ENCODE measurements at places on chromosomes 6 and 20.

- peak; percentile 18 for DNase-seq
These were observed 126.8 kb upstream of the SAMD5 start for GRCh38 chr6:147381712-147382111.

DNA sequence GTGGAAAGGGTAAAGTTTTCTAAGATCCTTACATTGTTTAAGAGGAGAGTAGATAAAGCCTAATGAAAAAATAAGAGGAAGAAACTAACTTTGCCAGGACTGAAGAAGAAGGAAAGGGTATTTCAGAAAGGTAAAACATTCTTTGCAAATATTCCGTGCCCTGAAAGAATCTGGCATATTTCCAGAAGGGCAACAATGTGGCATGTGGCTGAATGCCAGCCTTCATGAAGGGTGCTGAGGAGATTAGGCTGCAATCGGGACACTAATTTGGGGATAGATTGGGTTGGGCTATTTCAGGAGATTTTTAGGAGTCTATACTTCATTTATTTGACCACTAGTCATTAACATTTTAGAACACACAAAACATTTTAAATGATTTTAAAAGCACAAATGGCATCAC lies 16.2 kb upstream of the UFL1 start:
- no peak for DNase-seq

- DNase-seq: no peak
These were observed 188.8 kb downstream of the CDH26 start for GRCh38 chr20:60147004-60147403.

GRCh38 chr20:1122388-1123315 lies 4.2 kb downstream of the PSMF1 start:
- DNase-seq: peak; percentile 14

DNA sequence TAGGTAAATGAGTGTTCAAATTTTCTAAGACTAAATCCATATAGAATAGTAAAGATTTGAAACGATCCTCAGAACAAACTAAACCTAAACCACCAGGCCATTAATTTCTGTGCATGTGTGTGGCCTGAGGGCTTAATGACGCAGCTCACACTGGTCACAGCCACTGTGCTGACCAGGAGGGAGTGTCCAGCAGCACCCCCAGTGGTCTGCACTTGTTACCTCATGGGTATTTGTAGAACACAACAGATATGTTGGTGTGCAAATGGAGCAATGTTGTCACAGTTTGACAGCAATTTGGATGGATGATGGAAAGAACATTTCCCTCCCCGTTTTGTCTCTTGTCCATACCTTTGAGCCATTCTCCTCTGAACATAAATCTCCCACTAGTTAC lies 122.4 kb upstream of the EXOC2 start:
- DNase-seq: no peak

DNA sequence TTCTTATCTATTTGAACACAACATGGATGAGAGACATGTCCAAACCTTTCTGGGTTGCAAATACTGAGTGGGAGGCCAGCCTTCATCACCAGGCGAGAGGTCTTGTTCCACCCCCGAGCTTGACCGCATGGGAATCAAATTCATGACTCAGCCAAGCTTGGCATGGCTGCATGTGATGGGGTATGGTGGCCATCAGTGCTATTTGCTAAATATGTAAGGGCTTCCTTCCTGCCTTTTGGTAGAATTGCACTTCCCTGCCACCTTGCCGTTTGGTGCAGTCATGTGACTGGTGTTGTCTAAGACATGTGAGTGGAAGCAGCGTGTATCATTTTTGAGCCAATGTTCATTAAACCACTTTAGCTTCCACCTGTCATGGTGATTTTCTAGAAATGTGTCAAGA lies 508.9 kb upstream of the SULF2 start:
- DNase-seq: no peak

DNA sequence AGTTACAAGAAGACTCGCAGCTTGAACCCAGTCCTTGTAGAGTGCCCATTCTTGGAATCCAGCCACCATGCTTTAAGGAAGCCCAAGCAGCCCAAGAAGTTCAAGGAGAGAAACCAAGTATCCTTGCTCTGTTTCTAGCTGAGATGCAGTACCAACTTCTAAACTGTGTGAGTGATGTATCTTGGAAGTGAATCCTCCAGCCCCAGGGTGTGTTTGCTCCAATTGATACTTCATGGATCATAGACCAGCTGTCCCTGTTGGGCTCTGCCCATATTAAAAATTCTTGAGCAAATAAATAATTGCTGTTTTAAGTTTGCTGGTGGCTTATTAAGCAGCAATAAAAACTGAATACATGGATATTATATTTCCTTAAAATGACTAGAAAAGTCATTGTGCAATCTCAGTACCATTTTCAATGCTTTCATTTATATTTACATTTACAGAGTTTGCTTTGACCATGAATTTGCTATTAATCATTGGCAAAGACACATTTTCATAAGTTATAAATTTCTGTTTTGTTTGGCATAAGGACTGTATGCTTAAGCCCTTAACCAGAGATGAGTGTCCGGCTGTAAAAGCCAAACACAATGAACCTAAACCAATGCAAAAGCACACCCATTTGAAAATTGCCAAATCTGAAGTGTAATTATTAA lies 9.2 kb downstream of the SPTLC3 start:
- no peak for DNase-seq

DNA sequence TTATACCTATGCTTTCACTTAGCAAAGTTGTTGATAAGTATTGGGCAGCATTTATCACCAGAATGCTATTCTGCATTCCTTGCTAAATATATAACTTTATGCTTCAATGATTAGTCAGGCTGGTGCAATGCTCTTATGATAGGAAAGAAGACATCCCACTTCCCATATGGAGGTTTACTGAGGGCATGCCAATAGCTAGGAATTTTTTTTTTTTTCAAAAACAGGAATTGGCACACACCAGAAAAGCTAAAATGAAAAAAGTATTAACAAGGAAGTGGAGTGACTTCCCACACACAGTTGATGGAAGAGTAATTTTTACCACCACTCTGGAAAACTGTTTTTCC lies 90.8 kb downstream of the FRK start:
- DNase-seq: no peak

DNA sequence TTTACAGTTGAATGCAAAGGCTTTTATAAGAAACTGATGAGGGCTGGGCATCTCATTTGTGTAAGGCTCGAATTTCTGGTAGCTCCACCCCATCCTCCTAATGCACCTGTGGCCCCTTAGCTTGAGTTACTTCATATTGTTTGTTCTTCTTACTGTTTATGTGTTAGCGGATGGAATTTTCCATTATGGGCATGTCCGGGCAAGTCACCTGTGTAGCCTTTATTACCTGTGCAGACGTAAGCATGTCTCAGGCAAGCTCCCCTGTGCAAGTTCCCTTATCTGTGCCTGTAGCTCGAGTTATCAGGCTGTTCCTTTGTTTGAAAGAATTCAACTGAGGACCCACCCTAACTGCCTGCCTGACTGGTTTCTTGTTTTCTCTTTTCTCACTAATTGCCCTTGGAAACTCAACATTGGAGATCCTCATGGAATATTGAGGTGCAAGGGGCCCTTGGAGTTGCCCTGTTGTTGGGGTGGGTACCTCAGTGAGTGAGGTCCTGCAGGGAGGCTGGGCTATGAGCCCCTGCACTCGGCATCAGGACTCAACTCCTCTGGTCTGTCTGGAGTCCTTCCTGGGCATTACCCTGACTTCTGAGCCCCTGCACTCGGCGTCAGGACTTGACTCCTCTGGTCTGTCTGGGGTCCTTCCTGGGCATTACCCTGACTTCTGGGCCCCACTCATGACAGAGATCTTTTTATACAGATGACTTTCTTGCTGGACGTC lies 207.9 kb upstream of the SULF2 start:
- no peak for DNase-seq

DNA sequence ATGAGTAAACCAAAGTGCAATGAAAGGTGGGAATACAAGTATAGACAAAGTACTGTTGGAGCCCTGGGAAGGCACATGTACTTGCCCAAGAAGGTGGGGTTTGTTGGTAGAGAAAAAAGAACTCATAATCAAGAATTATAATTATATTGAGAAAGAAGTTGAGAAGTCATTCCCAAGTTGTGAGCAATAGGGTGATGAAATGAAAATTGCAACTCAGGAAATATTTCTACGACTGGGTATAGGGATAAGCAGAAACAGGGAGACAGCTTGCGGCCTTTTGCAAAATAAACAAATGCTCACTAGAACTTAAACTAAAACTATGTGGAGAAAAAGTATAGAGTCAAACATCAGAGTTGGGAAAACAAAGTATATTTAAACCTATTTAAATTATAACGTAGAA lies 250.7 kb upstream of the FAM83B start:
- DNase-seq: peak; percentile 38

DNA sequence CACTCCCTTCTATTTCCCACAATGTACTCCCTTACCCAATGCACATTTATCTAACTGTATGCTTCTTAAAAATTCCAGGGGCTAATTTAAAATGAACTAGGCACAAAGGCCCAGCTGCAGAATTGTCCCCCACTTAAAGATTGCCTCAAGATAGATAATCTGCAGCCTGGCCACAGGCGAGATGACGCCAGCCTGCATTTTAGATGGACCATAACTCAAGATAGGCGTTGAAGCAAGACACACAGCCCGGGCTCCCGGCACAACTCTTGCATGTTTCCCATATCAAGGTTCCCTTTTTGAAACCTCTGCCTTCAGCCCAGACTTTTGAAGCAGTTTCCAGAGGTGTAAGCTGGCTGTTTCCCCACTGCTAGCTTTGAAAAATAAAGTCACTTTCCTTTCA lies 3.2 kb upstream of the REPS1 start:
- no peak for DNase-seq

- no peak for DNase-seq
These were observed 93.9 kb upstream of the HDAC2 start for GRCh38 chr6:114064862-114065261.

DNA sequence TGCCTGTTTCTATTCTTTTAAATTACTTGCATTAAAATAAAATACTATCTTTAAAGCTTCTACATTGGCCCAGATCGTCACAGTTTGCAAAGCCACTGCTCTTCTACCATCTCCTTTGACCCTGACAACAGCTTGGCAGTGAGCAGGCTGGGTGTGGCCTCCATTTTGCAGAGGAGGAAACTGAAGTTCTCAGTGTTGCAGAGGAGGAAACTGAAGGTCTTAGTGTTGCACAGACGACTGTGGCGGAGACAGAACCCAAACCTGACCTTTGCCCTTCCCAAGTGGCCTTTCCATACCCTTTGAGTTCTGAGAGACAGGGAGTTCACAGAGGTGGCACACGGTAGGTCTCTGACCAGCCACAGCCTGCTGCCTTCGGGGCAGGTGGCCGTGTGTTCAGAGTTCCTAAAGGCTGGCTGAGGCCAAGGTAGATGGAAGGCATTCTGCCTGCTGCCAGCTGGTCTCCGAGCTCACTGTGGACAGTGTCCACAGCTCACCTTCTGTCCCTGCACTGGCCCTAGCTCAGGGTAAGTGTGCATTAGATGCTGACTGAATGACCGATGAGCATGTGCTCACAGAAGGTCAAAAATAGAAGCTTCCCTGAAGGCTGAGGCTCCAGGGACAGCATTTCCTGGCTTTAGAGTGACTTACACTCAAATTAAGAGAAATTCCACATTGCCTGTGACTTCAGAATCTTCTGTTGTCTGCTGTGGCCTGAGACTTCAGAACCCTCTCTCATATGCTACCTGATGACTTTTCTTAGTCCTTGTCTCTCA lies 113.5 kb upstream of the SLC24A3 start:
- DNase-seq: no peak

DNA sequence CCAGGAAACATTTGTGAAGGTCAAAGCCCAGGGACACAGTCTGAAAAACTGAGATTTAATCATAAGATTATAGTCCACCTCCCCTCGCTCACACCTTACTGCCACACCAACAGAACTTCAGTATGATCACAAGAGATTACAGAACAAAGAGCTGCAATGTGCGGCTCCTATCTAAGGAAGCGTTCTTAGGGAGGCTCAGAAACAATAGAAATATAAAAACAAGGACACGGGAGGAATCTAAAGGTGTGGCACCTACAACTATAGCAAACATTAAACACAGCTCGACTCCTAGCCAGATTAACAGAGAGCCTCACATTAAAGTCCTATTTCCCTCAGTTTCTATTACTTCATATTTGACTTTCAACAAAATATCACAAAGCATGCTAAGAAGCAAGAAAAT lies 40.4 kb upstream of the THEMIS start:
- no peak for DNase-seq

GRCh38 chr6:73943411-73943810 lies 247.4 kb downstream of the CD109 start:
- no peak for DNase-seq

DNA sequence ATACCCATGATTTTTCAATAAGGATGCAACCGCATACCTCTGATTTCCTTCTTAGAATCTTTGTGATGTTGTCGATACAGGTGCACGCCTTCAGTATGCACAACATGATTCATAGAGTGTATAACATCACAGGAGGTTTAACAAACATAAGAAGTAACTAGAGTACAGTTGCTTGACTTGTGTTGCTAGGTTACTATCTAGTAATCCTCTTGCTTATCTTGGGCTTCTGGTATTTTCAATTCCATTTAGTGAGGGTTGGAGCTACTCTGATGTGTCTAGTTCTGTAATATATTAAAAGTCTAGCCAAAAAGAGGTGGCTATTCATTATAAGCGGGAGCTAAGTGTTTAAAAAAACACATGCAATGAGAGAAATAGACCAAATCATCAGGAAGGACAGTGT lies 85.5 kb upstream of the TENT5A start:
- peak; percentile 44 for DNase-seq

DNA sequence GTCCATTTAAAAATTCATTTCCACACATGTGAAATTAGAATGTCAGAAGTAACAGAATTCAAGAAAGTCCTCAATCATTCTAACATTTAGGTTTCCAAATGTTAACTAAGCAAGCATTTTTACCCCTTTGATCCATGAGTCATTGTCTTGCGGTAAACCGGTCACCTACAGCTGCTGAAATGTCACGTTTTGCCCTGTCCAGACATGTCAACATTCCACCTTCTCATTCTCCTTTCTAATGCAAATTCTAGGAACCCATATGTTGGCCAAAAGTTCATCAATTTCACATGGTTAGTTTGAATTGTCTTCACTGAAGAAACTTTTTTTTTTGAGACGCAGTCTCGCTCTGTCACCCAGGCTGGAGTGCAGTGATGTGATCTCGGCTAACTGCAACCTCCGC lies 117.2 kb downstream of the IPCEF1 start:
- DNase-seq: no peak

DNA sequence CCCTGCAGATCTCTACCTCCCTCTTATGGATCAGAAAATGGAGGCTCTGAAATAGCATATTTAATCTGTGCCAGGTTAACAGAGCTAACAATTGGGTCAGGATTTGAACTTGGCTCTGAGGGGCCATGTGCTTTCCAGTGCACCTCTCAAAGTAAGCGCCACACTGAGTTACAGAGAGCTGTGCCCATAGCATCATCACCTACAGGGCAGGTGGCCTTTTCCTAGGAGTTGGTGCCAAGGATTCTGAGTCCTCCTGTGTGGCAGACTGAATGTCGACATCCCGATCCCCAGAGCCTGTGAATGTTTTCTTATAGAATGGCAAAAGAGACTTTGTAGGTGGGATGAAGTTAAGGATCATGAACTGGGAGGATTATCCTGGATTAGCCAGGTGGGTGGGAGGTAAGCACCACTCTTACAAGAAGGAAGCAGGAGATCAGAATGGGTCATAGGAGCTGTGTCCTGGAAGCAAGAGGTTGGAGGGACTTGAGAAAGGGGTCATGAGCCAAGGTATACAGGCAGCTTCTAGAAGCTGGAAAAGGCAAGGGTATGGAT lies 68.0 kb upstream of the TBC1D7 start:
- no peak for DNase-seq

Measured in non-pigmented ciliary epithelial cell (primary cell).